ENCODE measurements at places on chromosomes 1 and 21. TPM values are rescaled to one million over a fixed set of nuclear protein-coding genes. Genes with fewer than 3 reads are reported as not detected.

ASCL5 gene
- not detected for total RNA-seq

- DNase-seq = no peak
- H3K27me3 ChIP-seq = no peaks in the 10 kb centered on the region
- H3K4me3 ChIP-seq = no peak overlapping the region
- H3K36me3 ChIP-seq = no peaks in the 10 kb centered on the region
- H3K4me1 ChIP-seq = no peaks in the 10 kb centered on the region
- H3K27ac ChIP-seq = no peak overlapping the region
Measured at GRCh38 chr1:5643360-5644107, 348.7 kb downstream of the NPHP4 start.

EVA1C gene
- 63.4 TPM for total RNA-seq

GRCh38 chr1:67824766-67825165 lies 8.5 kb downstream of the GNG12 start:
- no peaks in the 10 kb centered on the region for H3K36me3 ChIP-seq
- H3K27me3 ChIP-seq = no peaks in the 10 kb centered on the region

DNA sequence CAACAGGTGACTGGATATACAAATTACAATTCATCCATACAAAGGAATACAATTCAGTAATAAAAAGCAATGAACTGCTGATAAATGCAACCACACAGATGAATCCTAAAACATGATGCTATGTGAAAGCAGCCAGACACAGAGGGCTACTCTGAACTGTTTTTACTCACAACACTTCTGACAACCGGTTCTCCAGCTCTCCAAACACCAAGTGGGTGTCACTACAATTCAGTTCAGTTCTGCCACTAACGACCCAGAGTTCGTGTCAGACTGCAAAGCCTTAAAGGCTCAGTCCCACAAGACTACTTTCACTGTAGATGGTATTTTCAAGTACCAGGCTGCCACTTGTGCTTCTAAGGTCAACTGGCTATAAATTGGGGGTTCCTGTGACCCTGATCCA lies 119.4 kb downstream of the SLC16A1 start:
- no peaks in the 10 kb centered on the region for H3K27me3 ChIP-seq
- H3K4me1 ChIP-seq = no peaks in the 10 kb centered on the region
- DNase-seq = peak; percentile 16
- no peak overlapping the region for H3K27ac ChIP-seq
- H3K36me3 ChIP-seq = no peaks in the 10 kb centered on the region
